Endodermal cell (in vitro differentiated cells): ENCODE measurements at places on chromosomes 2 and 18.

GRCh38 chr2:7841751-7842150, 840.1 kb upstream of the ID2 start:
- peak; percentile 5 for DNase-seq

- DNase-seq, result no peak
Measured at GRCh38 chr2:15458277-15458676, 102.9 kb downstream of the NBAS start.

GRCh38 chr2:239238381-239238780, 162.4 kb downstream of the HDAC4 start:
- DNase-seq, result peak; percentile 37

DNA sequence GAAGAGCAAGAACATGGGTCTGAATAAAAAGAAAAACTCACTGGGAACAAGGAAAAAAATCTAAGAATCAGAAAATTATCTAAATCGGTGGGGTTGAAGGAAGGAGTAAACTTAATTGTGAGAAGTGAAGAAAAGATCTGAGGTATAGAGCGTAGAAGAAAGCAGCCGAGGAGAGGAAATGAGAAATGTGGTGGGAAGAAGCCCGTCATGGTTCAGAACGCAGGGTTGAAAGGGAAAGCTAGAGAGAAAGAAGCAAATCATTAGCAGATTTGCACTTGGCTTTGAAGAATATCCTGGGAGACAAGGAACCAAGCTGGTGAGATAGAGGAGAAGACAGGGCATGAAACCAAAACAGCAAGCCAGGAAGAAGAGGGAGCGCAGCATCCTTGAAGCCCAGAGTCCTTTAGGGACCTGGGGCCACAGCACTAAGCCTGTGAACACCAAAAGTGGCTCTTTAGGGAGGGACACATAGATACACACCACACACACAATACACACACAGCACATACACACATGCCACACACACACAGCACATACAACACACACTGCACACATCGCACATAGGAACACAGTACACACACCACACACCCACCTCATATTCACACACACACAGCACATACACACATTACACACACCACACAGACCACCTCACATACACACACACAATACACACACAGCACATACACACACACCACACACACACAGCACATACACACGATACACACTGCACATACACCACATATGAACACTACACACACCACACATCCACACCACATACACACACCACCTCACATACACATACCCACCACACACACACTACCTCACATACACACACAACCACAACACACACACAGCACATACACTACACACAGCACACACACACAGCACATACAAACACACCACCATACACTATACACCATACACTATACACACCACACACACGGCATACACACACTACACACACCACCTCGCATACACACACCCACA, 274.6 kb downstream of the ETAA1 start:
- no peak for DNase-seq

DNA sequence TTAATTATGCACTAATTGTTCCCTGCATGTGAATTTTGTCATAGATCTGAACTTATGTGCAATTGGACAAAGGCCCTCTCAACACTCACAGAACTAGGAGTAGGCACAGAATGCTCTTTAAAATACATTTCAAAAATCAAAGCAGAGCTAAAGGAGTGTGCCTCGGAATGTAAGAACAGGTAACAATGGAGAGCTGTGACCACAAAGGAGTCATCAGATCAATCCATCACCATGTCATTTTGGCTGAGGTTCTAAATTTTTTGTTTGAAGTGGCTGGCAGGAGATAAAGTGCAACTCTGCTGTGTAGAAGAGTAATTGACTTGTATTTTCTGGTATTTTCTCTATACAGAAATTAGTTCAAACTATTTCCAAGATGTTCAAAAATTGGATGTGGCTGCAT, 155.4 kb downstream of the NRP2 start:
- no peak for DNase-seq
